ENCODE measurements at places on chromosomes 7 and 10.

GRCh38 chr7:35571611-35572240 lies 123.2 kb downstream of the HERPUD2 start:
- DNase-seq: no peak

GRCh38 chr10:43227911-43228782 lies 38.7 kb downstream of the RASGEF1A start:
- DNase-seq: peak; percentile 4

DNA sequence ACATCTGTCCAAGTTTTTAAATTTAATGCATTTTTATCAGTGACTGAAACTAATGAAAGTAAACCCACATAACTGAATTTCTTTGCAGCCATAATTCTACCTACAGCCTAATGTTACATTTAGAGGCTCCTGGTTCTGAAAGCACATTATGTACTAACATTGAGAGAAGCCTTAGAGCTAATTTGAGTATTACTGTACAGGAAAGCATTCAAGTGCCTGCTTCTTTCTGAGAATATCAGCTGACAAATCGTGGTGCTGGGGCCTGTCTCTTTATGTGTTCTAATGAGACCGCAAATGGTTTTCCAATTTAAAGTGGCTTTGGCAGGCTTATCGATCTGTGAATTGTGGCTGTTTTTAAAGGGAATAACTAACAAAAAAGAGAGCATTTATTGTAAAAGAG lies 32.3 kb upstream of the DGKB start:
- DNase-seq: no peak

GRCh38 chr10:107747851-107748250 lies 583.3 kb upstream of the SORCS1 start:
- no peak for DNase-seq

DNA sequence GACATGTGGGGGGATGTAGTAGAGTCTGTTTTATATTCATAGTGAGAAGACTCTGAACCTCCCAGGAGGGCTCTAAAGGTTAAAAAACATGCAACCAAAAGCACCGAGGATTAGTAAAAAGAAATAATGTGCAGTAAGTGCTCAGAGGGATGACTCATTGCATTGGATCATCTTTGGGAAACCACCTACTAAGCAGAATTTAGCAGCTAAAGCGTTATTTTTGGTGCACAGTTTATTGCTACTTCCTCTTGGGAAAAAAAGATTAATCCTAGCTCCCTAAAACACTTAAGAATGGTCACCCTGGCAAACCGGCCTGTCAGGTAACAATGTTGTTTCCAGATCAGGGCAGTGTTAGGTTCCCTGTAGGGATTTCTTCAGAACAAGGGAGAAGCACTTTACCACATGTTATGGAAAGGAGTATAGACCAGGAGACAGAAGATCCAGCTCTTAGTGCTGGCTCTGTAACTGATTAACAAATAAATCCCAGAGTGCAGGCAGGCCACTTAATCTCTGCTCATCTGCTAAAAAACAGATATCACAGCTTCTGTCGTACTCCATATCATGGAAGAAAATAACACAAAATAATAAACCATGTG lies 44.8 kb upstream of the FAM133B start:
- DNase-seq: no peak

GRCh38 chr7:101201695-101202602 lies 1.1 kb upstream of the MOGAT3 start:
- peak; percentile 40 for DNase-seq

GRCh38 chr10:118850418-118851061 lies 95.8 kb upstream of the CACUL1 start:
- peak; percentile 85 for DNase-seq
